ENCODE measurements at places on chromosomes 4 and X.

DNA sequence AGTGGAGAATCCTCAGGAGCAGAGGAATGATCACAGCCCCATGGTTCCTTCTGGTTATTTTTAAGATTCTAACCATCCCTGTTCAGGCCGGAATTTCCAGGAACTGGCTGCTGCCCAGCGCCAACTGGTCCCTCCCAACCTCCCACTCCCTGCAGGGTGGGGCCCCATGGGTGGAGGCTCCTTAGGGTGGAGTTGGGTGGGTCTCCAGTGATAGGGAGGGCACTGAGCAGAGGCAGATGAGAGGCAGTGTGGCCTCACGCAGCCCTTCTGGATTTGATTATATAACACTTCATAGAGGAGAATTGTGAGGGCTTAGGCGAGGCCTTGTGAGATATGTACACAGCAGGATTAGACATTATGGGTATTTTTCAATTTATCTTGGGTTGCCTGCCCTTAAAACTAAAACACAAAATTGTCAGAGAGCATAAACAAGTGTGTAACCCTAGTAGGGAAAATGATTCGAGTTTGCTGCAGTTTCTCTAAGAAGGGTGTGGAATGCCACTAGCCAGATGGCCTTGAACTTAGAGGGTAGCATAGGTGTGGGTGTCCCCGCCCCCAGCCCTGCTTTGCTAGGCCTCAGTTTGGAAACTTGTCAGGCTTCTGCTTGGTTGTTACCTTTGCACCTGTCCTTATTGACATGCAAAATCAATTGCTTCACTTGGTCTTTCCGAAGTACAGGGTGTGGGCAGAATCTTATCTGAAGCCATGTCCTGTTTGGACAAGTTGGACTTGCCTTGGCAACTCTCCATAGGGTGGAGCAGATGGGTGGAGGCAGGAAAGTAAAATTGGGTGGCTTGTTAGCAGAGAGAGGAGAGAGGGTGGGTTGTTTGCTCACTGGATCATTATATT, 9.4 kb downstream of the KLF3 start:
- DNase-seq = peak; percentile 89

DNA sequence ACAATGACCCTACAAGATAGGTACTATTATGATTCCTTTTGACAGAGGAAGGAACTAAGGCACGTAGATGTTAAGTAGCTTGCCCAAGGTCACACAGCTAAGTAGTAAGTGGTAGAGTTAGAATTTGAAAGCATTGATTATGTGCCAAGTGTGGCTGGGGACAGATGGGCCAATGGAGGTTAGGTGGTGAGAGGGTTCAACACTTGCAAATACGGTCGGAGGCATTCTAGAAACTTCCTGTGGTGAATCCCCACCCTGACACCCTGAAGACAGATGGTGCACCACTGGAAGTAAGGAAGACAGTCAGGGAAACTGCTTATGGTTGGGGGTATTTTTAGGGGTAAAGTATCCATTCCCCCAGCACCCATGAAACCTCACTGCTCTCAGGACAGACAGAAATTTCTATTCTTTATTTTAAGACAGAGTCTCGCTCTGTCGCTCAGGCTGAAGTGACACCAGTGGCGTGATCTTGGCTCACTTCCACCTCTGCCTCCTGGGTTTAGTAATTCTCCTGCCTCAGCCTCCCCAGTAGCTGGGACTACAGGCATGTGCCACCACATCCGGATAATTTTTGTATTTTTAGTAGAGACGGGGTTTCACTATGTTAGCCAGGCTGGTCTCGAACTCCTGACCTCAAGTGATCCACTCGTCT, 142.5 kb downstream of the RASL11B start:
- no peak for DNase-seq

GRCh38 chrX:24728530-24728929, 34.8 kb downstream of the POLA1 start:
- no peak for DNase-seq

GRCh38 chr4:111955001-111955400, 190.3 kb upstream of the FAM241A start:
- DNase-seq = no peak

GRCh38 chr4:116878280-116878679, 207.1 kb downstream of the TRAM1L1 start:
- DNase-seq = no peak
